ENCODE measurements at places on chromosomes 5 and 9.
A peak's percentile ranks its signal among the peaks of the same experiment; 100 is the strongest.

DNA sequence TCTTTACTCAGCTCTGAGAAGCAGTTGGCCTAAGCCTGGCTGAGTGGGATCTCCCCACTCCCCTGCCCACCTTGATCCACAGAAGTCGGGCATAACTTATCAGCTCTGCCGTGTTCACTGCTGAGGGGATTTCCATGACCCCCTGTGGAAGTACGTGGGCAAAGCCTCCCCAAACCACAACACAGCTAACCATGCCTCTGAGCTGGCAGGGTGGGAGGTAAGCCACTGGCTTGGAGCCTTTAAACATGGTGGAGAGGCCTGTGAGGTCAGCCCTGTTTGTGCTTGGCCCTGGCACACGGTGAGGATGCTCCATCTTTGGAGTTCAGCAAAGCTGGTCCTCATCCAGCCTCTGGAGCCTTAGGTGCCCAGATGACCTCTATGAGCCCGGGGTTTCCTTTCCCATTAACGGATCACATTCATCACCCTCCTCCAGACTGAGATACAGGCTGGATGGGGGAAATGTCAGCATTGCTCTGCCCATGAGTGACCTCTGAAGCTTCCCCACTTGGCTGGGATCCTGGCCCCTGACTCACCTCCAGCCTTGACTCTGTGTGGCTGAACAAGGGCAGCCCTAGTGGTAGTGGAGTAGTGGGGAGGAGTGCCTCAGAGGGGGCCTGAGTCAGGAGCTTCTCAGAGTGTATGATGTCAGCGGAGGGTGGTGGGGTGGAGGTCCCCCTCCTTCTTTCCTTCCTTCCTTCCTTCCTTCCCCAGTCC, 6.2 kb downstream of the PDLIM4 start:
- peak; percentile 83 for DNase-seq

DNA sequence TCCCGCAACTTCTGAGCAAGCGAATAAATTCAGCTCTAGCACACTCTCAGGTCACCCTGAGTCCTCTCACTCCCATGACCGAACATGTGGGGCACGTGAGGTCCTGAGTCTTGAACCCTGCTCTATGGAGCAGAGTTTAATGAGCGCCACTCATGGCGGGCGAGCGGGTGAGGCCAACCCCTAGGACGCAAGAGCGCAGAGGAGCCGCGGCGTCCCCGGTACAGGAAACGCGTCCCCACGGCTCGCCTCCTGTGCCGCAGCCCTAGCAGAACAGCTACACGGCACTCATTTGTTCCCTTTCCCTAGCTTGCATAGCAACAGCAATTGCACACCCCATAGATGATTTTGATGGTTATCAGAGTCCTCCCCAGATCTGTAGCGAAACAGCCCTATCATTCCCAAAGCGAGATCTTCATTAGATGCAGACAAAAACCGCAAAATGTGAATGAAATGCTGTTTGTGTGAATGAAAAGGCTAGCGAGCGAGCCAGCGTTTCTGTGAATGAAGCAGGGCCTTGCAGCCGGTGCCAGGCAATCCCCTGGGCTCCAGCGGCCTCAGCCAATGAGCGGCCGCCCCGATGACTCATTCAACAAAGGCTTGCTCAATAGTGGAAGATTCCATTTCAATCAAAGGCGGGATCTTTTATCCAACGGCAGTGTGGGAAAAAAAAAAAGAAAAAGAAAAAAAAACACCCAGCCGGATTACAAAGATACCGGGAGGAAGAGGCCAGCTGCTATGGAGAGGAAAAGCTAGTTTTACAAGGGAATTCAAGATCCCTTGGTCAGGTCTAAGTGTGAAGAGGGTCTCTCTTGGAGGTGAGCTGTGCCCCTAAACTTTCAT, 1.5 kb upstream of the SHC3 start:
- peak; percentile 96 for DNase-seq

DNA sequence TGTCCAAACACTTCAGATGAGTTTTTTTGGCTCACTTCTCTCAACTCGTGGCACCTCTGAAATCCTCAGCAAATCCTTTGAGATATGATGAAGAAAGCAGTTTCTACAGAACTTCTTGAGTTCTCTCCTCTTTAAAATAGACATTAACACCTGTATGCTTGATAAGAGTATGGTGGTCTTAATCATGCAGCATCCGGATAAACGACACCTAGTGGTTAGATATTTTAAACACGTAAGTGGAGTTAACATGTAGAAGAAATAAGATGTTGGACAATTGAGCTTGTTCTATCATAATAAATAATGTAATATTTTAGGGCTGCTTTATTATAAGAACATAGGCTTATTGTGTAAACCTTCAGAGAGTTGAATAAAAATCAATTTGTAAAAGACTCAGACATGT, 324.8 kb downstream of the CYLC2 start:
- DNase-seq: no peak

GRCh38 chr9:105503881-105504280, 54.0 kb upstream of the FKTN start:
- no peak for DNase-seq

DNA sequence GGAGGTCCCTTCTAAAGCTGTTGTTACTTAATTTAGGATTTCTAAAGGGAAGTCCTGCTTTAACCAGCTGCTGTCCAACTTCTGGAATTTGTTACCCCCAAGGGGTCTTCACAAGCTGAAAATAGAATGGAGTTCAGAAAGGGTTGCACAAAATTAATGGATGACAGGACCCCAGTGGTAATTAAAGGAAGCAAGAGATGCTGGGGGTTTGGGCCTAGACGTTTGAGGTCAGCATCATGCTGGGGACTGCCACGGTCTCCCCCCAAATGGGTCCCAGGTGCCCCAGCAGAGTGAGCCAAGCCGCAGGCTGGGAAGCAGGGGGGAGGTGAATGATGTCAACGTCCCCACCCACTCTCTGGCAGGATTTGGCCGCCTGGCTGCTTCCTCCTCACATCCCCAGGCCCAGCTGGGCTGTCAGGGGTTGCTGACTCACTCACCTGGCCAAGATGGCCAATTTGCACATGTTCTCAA, 97.5 kb upstream of the ARAP3 start:
- DNase-seq: no peak

GRCh38 chr5:35838370-35839042, 18.2 kb upstream of the IL7R start:
- DNase-seq: no peak

- DNase-seq: peak; percentile 58
Measured at GRCh38 chr5:32232441-32233219, 58.5 kb upstream of the GOLPH3 start.

DNA sequence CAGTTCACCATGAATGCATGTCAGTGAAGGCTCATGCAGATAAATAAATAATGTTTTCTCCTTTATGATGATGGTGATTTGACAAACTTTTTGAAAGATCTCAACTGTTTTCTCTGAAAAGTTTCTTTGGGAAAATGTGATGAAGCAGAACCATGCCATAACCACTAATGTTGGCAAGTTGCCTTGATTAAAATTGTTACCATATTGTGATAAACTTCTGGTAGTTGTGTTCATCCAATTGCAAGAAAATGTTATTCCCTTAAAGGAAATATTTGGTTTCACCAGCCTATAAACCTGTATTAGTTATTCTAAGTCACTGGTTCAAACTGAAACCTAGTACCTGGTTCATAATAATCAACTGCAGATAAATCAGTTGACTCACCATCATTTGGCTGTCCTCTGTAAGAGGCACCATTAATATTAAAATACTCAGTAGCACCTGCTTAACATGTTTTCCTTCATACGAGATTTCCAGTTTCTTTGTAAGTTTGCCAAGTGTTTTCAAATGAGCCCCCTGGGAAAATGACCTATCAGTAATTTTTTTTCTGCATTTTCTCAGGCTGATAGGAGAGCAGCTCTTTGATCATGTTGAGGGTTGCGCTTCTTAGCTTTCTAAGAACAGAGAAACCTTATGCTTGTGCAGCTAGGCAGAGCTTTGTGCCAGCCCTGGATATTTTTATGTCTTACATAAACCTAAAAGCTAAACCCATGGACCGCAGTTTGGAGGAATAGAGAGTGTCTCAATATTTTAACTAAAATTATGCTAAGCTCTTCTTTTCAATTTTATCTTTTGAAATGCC, 88.0 kb downstream of the LURAP1L start:
- no peak for DNase-seq

DNA sequence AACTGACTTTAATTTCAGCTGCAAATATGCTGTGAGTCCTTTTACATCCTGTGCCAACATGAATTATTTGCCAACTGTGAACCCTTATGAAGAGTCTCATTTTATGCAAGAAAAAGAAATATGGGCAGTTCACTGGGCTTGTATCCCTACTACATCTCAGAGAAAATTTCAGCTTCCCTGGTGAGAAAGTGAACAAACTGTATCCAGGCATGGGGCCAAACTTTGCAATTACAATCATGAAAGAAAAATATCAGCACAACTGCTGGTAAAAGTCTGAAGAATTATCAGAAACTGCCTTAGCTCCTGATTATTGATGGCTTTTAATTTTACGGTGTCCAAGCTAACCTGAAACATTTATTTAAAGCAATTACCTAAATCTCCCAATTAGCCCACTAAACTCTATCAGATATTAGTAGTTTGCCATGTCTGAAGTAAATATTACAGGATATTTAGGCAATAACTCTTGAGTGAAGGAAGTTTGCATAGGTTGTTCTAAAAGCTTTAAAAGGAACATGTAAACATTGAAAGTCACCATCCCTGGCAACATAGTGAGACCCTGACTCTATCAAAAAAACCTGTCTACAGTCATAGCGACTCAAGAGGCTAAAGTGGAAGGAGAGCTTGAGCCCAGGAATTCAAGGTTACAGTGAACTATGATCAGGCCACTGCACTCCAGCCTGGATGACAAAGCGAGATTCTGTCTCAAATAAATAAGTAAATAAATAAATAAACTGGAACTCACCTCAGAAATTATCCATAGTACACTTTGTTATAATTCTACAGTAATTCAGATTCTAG, 83.9 kb upstream of the HCN1 start:
- no peak for DNase-seq

- DNase-seq: peak; percentile 6
Measured at GRCh38 chr9:135718616-135719015, 16.6 kb downstream of the KCNT1 start.

DNA sequence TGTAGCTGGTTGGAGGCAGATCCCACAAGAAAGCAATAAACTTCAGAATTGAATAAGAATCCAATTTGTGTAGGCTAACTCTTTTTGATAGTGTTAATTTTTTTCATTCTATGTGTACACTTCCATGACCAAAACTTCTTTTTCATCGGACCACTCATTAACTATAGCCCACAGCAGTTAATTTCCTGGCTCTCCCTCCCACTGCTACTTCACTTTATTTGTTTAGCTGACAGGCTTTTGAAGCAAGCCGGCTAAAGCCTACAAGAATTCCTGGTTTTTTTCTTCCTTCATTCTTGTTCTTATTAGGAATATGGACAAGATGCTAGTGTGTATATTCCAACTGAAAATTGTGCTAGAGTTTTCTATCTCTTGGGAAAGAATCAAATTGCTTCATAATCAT, 329.2 kb upstream of the CCNH start:
- DNase-seq: no peak

- DNase-seq: no peak
Measured at GRCh38 chr5:110702704-110703103, 23.8 kb downstream of the TMEM232 start.

- no peak for DNase-seq
Measured at GRCh38 chr5:6198531-6198930, 179.8 kb downstream of the MED10 start.

DNA sequence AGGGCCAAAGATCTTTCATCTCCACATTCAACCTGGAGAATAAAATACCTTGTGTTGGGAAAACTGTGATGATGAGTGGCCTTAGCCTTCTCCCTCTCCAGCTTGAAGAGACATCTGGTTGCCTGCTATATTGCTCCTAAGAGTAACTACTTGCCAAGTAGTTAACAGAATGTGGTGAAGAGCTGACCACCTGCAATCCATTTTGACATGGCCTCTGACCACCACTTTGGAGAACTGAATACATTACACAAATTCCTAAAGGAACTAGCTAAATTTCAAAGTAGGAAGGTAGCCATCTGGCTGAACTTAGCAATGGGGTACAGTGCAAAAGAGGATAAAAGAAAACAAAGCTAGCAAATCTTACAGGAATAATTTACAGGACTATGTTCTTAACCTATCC, 7.2 kb downstream of the TBCA start:
- DNase-seq: no peak

- peak; percentile 70 for DNase-seq
Measured at GRCh38 chr9:21854594-21854993, 52.2 kb downstream of the MTAP start.

GRCh38 chr9:37444890-37445289, 20.4 kb downstream of the ZBTB5 start:
- DNase-seq: no peak

- DNase-seq: no peak
Measured at GRCh38 chr9:125523681-125524080, 183.3 kb downstream of the MAPKAP1 start.

DNA sequence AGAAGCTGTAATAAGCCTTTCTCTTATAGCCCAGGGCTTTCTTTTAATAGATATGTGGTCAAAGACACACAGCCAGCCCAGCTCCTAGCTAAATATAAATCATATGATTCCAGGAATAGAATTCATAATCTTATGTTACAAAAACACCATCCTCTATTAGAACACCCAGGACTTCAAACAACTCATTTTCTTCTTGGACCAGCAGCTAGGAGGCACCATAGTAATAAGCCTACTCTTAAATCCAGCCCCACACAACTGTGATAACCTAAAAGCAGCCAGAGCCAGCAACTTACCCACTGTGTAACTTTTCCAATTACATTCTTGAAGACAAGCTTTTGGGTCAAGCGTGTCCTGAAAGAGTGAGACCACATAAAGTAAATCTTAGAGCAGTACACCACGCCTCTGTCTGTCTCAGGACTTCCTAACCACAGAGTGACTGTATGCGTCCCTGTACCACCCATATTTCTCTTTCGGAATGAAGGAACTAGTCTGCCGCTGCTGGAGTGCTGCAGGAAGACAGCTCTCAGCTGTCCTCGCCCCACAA, 223.8 kb downstream of the TLE1 start:
- peak; percentile 27 for DNase-seq

GRCh38 chr9:77712533-77713130, 64.5 kb upstream of the GNA14 start:
- peak; percentile 84 for DNase-seq

- DNase-seq: no peak
Measured at GRCh38 chr5:93887678-93888077, 146.3 kb upstream of the POU5F2 start.

DNA sequence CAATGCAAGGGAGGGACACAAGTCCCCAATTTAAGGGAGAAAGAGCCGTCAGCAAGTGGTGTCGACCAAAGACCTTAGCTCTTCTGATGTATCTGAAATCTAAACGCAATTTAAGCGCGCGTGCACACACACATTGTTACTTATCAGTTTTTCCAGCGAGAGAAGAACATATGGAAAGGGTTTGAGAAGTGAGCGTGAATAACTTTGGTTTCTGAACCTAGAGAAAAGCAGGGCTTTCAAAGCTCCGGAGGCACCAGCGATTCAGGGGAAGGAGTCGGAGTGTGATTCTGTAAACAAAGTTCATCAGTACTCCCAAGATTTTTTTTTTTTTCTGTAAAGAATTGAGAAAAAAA, 191.8 kb downstream of the MEF2C start:
- DNase-seq: no peak

- peak; percentile 73 for DNase-seq
Measured at GRCh38 chr9:72633966-72634365, 112.6 kb downstream of the TMC1 start.

GRCh38 chr5:139650031-139650688, 2.0 kb downstream of the CXXC5 start:
- DNase-seq: no peak

- no peak for DNase-seq
Measured at GRCh38 chr5:38803246-38803645, 42.6 kb upstream of the OSMR start.

- DNase-seq: no peak
Measured at GRCh38 chr5:163821142-163821541, 315.7 kb downstream of the MAT2B start.

GRCh38 chr5:179362355-179362754, 17.1 kb upstream of the ADAMTS2 start:
- DNase-seq: no peak
